T-cell (primary cell): ENCODE measurements at places on chromosomes 6 and 20. TPM values are rescaled to one million over a fixed set of nuclear protein-coding genes. Genes with fewer than 3 reads are reported as not detected.
A peak's percentile ranks its signal among the peaks of the same experiment; 100 is the strongest.

DNA sequence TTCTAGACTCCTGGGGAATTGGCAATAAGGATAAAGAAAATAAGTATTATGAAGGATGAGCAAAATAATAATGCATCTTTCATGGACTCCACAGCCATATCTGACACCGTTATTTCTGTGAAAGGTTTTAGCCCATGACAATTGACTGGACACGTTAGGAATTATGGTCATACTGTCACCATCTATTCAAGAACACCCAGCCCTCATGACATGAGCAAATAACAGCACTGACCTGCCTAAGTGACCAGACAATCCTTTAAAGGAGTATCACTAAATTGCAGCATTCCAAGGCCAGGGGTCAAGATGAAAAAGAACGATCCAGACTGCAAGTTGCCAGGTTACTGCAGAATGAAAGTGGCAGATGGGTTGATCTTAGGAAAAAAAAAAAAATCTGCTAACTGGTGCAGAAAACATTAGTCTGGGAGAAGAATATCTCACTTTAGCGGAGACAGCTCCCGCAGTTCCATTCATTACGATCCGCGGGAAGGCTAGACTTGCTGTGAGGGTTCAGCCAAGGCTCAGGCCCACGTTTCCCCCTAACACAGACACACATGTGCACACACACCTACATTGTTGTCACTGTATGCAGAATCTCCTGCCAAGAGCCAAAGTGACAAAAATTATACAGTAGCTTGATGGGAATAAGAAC lies 237.7 kb upstream of the AGPAT4 start:
- peaks cover 6% of the 10 kb centered on the region for H3K27me3 ChIP-seq
- H3K4me3 ChIP-seq, result no peak overlapping the region
- H3K36me3 ChIP-seq, result no peaks in the 10 kb centered on the region
- DNase-seq, result no peak

- H3K27ac ChIP-seq, result no peak overlapping the region
- no peak for DNase-seq
- no peaks in the 10 kb centered on the region for H3K4me1 ChIP-seq
- no peaks in the 10 kb centered on the region for H3K27me3 ChIP-seq
- H3K36me3 ChIP-seq, result peaks cover 6% of the 10 kb centered on the region
Measured at GRCh38 chr6:155259204-155259603, 4.6 kb upstream of the CLDN20 start.

DNA sequence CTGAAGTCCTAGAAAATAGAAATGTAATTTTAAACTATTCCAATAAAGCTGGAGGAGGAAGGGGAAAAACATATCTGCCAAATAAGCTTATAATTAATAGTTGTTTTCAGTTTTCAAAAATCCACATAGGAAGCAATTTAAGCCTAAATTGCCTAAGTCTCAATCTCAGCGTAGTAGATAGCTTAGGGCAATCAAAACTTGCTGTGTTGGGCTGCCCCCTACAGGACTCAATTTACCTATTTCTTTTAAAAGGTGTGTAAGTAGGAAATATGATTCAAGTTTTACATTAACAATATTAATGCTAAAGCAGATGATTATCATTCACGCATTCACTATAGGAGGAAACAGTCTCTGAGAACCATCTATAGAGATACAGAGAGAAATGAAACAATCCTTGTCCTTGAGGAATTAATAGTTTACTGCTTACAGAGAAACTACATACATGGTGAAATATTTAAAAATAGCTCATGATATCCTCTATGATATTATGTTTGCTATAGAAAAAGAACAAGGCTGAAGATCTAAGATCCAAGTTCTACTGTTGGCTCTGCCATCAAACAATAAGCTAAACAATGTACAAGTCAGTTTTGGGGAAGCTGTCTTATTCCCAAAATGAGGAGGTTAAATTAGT lies 102.1 kb downstream of the ATG5 start:
- DNase-seq, result peak; percentile 75
- no peaks in the 10 kb centered on the region for H3K4me1 ChIP-seq
- H3K4me3 ChIP-seq, result no peak overlapping the region
- H3K27ac ChIP-seq, result no peak overlapping the region
- no peaks in the 10 kb centered on the region for H3K36me3 ChIP-seq

PCSK2 gene
- total RNA-seq, result not detected

- H3K4me1 ChIP-seq, result no peaks in the 10 kb centered on the region
- no peaks in the 10 kb centered on the region for H3K27me3 ChIP-seq
- H3K27ac ChIP-seq, result no peak overlapping the region
- H3K4me3 ChIP-seq, result no peak overlapping the region
Measured at GRCh38 chr6:82144007-82144851, 103.3 kb downstream of the IBTK start.

DNA sequence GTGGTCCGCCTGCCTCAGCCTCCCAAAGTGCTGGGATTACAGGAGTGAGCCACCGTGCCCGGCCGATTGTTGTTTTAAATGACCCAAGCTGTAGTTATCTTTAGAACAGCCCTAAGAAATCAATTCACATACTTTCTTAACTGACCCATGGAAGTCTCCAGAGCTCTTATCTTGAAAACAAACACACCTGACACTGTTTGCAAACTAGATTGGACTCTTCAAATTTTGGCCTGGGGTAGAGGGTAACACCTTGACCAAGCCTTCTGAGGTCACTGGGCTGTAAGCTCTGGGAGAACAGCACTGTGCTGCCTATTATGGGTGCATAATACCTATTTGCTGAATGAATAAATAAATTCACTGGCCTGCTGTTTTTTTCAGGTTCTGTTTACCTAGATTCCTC lies 190.6 kb downstream of the AIG1 start:
- no peak overlapping the region for H3K4me3 ChIP-seq
- no peaks in the 10 kb centered on the region for H3K27me3 ChIP-seq
- no peaks in the 10 kb centered on the region for H3K36me3 ChIP-seq
- H3K27ac ChIP-seq, result no peak overlapping the region
- DNase-seq, result no peak

PDE10A gene
- total RNA-seq, result not detected

DNA sequence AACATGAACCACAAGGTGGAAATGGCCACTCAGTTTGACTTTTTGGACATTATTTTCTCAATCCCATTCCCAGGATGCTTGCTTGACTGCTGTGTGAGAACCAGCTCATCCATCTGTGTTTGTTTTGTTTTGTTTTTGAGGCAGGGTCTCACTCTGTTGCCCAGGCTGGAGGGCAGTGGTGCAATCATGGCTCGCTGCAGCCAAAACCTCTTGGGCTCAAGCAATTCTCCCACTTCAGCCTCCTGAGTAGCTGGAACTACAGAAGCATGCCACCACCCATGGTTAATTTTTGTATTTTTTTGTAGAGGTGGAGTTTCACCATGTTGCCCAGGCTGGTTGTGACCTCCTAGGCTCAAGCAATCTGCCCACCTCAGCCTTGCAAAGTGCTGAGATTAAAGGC lies 166.0 kb upstream of the CDH4 start:
- no peaks in the 10 kb centered on the region for H3K4me1 ChIP-seq
- DNase-seq, result no peak
- H3K4me3 ChIP-seq, result no peak overlapping the region
- H3K36me3 ChIP-seq, result no peaks in the 10 kb centered on the region
- H3K27ac ChIP-seq, result no peak overlapping the region

DNA sequence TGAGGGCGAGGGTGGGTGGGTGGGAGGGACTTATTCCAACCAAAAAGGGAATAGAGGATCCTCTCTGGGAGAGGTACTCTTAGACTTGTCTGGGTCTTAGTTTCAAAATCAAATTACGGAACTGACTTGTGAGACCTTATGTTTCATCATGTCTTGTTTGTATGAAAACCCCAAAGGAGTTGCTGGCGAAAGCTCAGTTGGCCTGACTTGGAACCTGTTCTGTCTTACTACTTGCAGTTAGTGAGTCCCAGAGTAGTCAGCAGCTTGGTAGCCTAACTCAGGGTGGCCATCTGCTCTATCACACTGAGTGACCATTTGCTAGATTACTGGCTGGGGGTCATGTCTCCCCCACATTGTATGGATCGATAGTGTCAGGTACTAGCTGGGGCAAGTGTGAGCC lies 114.9 kb upstream of the MOCS1 start:
- H3K36me3 ChIP-seq, result no peaks in the 10 kb centered on the region
- no peaks in the 10 kb centered on the region for H3K27me3 ChIP-seq
- H3K27ac ChIP-seq, result no peak overlapping the region
- H3K4me1 ChIP-seq, result no peaks in the 10 kb centered on the region
- DNase-seq, result no peak

DNA sequence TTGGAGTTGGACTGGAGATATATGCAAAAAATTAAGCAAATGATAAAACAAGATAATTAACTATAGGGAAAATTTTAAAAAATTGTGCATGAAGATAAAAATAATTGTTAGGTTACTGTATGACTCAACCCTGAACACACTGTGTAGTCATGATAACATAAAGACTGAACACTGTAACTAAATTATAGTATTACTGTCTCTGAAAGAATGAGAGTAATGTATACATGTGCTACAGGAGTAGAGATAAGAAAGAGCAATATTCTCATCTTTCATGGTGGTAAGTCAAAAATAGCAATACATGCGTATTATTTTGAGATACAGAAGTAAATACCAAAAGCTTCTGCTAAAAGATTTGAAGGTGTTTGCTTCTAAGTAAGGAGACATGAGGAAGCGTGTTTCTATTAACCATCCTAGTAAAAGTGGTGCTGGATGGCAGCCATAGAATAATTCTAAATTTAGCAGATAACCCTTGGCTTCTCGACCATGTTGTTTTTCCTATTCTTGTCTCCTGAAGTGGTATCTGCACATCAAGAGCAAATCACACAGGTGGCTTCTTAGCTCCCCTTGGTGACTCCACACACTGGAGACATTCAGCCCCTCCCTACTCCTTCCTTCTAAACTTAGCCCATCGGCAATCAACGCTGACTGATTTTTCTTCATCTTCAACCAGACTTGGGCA lies 390.6 kb upstream of the PLCB4 start:
- no peaks in the 10 kb centered on the region for H3K36me3 ChIP-seq
- no peaks in the 10 kb centered on the region for H3K27me3 ChIP-seq
- no peak overlapping the region for H3K4me3 ChIP-seq
- H3K4me1 ChIP-seq, result no peaks in the 10 kb centered on the region
- H3K27ac ChIP-seq, result no peak overlapping the region

DNA sequence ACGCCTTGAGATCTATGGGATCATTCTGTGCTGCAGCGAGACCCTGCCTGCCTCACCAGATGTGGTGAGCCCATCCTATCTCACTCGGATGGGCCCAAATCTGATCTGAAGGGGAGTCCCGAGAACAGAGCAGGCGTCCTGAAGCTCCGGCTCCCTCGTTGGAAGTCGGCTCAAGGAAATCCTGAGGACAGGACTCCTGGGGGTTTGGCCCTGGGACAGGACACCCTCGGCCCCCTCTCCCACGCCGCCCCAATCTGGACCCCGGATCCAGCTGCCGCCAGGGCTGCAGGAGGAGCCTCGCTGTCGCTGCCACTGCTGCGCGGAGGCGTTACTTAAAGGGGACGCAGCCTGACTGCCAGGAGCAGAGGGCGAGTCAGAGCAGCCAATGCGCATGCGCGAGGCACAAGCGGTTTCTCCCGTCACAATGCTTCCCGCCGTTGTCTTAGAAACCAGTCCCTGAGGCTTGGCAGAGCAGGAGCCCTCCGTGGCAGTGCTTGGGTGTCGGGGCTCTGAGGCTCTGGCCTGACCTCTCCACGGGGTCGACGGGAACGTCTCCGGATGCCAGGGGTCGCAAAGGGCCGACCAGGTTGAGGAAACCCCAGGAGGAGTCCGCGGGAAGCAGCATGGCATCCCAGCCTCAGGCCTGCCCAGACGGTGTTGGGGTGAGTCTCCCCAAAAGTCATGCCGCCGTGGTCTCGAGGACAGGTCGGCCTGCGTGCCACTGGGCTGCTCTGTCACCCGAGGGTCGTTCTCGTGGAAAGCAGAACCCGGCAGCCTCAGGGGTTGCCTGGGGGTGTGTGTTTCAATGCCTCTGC lies 1567.8 kb upstream of the DEFB115 start:
- H3K4me3 ChIP-seq, result no peak overlapping the region
- no peak overlapping the region for H3K27ac ChIP-seq
- no peaks in the 10 kb centered on the region for H3K36me3 ChIP-seq
- no peaks in the 10 kb centered on the region for H3K27me3 ChIP-seq
- no peak for DNase-seq
- no peaks in the 10 kb centered on the region for H3K4me1 ChIP-seq

DNA sequence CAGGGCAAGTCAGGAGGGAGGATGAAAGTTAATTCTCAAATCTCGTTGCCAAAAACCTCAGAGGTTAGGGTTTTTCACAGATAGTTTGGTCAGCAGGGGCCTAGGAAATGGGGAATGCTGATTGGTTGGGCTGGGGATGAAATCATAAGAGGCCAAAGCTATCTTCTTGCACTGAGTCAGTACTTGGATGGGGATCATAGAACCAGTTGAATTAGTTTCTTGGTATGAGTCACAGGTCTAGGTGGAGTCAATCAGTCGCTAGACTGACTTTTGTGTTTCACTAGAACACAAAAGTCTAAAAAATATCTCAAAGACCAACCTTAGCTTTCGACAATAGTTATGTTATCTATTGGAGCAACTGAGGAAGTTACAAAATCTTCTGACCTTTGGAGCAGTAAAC lies 368.5 kb downstream of the TBC1D32 start:
- no peak for DNase-seq
- H3K27me3 ChIP-seq, result no peaks in the 10 kb centered on the region
- H3K27ac ChIP-seq, result no peak overlapping the region
- no peaks in the 10 kb centered on the region for H3K4me1 ChIP-seq

DNA sequence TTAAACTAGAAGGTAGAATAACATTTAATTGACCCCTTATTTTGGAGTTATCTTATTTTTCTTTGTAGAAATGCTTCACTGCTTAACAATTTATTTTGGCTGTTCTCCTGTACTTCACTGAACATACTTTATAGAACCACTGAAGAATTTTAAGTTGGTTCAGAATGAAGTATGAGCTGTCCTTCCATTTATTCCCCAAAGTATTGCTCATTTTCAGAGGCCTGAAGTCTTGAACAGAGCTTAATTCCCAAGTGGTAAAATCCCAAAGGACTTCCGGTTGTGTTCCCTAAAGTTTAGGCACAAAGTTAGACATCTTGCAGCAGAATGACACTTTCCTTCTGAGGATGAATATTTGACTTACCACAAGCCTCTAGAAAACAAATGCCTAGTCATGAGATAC lies 233.3 kb downstream of the TINAG start:
- H3K36me3 ChIP-seq, result no peaks in the 10 kb centered on the region
- no peaks in the 10 kb centered on the region for H3K4me1 ChIP-seq
- H3K27ac ChIP-seq, result no peak overlapping the region
- H3K4me3 ChIP-seq, result no peak overlapping the region

GNAS-AS1 gene
- 1.5 TPM for total RNA-seq

LRRC1 gene
- 3.9 TPM for total RNA-seq

- H3K27me3 ChIP-seq, result no peaks in the 10 kb centered on the region
- DNase-seq, result no peak
- H3K4me3 ChIP-seq, result no peak overlapping the region
- H3K27ac ChIP-seq, result no peak overlapping the region
- no peaks in the 10 kb centered on the region for H3K36me3 ChIP-seq
Measured at GRCh38 chr20:63361519-63362435, 628 bp upstream of the CHRNA4 start.

MUCL3 gene
- total RNA-seq, result not detected

- H3K4me3 ChIP-seq, result no peak overlapping the region
- H3K4me1 ChIP-seq, result no peaks in the 10 kb centered on the region
- H3K27ac ChIP-seq, result no peak overlapping the region
- no peaks in the 10 kb centered on the region for H3K36me3 ChIP-seq
Measured at GRCh38 chr6:15804164-15805154, 141.6 kb upstream of the DTNBP1 start.

- H3K4me3 ChIP-seq, result no peak overlapping the region
- H3K27ac ChIP-seq, result no peak overlapping the region
- no peaks in the 10 kb centered on the region for H3K4me1 ChIP-seq
- no peaks in the 10 kb centered on the region for H3K36me3 ChIP-seq
Measured at GRCh38 chr6:3324262-3324942, 65.7 kb downstream of the PSMG4 start.
